Transverse colon (tissue), 4 donors: ENCODE measurements at places on chromosomes 12 and 14. TPM values are rescaled to one million over a fixed set of nuclear protein-coding genes. Genes with fewer than 3 reads are reported as not detected.

Gene RCOR1
- 28.9 TPM for total RNA-seq

Gene ADAM20
- total RNA-seq: 1.7 TPM

Gene SYT10
- 0.96 TPM for total RNA-seq

Gene CLEC4E
- not detected for total RNA-seq

Gene TCL1B
- not detected for total RNA-seq

Gene GALC
- total RNA-seq: 28.9 TPM
